Amygdala (tissue), 56 donors: ENCODE measurements at places on chromosomes 3 and 15.

DNA sequence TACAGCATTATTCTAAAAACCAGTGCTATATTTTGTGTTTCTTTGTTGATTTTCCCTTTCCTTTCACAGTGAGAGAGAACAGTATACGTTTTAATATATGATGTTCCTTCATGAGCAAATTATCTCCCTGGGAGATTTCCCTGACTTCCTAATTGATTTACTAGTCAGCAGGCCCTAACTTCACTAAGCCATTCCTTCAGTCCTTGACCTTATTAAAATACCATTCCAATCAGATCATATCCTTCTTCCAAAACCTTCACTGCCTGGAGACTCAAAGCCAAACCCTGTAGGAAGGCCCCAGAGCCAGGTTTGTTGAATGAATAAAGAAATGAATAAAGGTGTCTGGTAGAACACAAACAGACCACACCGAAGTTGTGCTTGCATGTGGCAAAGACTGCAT lies 43.8 kb upstream of the ARHGEF3 start:
- no peak for DNase-seq

- DNase-seq, result no peak
These were observed 30.4 kb upstream of the FLNB start for GRCh38 chr3:57977818-57978235.

- no peak for DNase-seq
These were observed 238.8 kb downstream of the RPLP1 start for GRCh38 chr15:69691307-69692015.

DNA sequence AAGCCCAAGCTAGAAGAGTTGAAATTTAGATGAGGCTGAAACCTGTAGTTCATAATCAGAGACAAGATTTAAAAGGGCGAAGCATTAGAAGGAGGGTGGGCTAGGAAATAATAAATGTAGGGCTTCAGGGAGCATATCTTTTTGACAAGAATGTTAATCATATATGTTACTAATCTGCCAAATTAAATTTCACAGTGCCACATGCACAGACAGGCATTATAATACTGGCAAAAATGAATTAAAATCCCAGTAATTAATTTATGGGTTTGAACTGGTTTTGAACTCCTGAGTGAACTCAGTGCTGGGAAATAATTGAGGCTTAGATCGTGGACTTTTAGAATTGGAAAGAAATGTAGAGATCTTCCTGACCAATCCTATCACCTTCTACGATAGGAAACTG lies 383.5 kb upstream of the IL12A start:
- no peak for DNase-seq

- DNase-seq, result no peak
These were observed 335.7 kb downstream of the SQOR start for GRCh38 chr15:45970542-45970941.

- no peak for DNase-seq
These were observed 69.3 kb upstream of the CBLB start for GRCh38 chr3:105938101-105938500.

- DNase-seq, result no peak
These were observed 105.0 kb downstream of the KLHL25 start for GRCh38 chr15:85689729-85690128.

- DNase-seq, result no peak
These were observed 15.1 kb upstream of the ARID3B start for GRCh38 chr15:74525945-74526344.

GRCh38 chr3:16484984-16485383 lies 28.5 kb downstream of the RFTN1 start:
- DNase-seq, result no peak

DNA sequence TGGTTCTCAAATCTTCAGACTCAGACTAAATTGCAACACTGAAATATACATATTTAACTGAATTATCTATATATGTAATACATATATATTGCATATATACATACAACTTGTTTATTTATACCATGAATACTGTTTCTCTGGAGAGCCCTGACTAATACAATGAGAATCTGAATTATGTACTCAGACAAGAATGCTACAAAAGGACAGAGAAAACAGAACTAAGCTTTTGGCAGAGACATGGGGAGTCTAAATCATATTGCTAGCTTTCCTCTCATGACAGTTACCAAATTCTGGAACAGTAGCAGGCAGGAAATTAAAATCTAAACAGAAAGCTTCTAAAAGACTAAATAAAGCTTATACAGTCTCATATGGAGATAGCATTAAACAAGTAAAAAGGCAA lies 142.4 kb upstream of the KCNMB2 start:
- no peak for DNase-seq

DNA sequence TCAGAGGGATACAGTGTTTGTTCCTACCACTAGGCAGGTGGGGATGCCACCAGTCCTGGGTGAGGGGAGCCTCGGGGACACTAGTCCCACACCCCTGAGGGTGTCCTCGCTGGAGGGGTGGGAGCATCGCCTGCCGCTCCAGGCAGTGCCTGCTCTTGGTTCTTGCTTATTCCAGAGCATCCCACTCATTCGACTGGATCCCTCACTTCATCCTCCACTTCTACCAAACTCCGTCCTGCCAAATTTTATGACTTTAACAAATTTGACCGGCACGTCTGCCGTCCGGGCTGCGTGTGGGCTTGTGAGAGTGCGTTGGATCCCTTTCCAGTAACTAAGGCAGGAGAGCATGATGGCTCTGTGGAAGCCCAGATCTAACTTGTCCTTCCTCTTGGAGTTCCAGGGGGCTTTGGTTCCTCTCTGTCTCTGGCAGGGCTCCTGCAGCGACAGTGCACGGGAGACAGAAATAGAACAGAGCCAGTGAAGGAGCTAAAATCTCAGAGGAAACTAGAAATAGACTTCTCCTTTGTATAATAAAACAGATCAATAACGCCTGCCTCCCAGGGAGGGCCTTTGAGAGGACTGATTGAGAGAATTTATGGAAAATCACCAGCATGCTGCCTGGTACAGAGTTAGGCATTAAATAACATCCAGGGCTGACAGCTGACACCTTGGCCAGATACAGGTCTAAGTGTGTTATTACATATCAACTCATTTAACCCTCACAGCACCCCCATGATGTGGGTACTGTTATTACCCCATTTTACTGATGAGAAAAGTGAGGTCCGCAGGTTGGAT lies 34.5 kb downstream of the MGLL start:
- DNase-seq, result no peak
